Left colon (tissue), 2 donors: ENCODE measurements at places on chromosomes 2 and 18. TPM values are rescaled to one million over a fixed set of nuclear protein-coding genes. Genes with fewer than 3 reads are reported as not detected.

DNA sequence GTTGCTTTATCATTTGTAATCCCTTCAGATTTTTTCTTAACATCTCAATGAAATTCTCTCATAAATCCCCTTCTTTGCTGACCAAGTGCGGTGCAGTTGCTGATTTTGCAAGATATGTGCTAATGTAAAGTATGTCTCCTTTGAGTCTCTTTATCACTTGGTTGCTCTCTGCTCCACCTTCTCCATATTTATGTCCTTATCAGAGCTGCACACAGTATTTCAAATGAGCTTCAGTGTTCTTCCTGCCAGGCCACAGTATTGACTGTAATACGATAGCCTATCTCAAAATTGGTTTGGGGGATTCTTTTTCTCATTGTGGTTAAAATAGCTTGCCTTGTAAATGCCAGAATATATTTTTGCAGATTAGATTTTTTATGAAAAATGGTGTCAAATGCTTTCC lies 32.2 kb downstream of the MAIP1 start:
- no peak for DNase-seq

- DNase-seq: no peak
Observed at GRCh38 chr2:180478883-180479282, 471.8 kb upstream of the CWC22 start.

- DNase-seq: no peak
Observed at GRCh38 chr2:126784621-126785020, 114.1 kb upstream of the TEX51 start.

The ALPG gene
- total RNA-seq: 0.56 TPM

The MYO7B gene
- 244 TPM for total RNA-seq

The CHMP3 gene
- 173 TPM for total RNA-seq

GRCh38 chr2:127102521-127103242 lies 4.3 kb downstream of the BIN1 start:
- DNase-seq: no peak

The PAIP2B gene
- 6.3 TPM for total RNA-seq

GRCh38 chr2:113192459-113193100 lies 18.8 kb downstream of the PSD4 start:
- DNase-seq: no peak

DNA sequence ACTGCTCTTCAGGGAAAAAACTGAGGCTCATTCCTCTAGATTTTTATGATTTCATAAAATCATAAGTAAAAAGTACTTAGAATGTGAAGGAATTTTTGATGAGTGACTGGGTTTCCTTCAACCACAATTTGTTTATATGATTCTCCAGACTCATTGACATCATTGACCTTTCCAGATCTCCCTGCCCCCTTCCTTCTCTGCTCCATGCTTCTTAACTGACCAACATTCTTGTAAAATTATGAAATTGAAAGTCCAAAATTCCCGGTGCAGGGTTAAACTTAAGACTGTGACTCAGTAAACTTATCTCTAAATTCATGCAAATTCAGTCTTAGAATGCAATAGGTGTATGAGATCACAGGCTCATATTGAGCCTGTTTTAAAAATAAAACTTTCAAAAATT lies 648.9 kb downstream of the TDRD15 start:
- no peak for DNase-seq

DNA sequence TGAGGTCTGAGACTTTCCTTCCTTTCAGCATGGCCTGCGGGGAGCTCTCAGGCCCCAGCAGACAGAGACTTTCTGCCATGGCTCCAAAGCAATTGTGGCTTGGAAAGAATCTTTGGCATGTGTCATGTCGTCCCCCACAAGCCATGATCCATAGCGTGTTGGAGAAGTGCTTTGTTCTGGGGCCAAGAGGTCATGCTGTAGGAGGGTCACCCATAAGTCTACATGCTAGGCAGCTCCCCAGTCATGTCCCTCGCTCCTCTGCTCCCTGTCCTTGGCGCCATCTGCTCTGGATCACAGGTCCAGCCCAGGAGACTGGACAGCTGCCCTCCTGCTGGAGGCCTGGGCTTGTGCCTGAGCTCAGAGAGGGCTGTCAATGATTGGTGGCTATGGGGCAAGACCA lies 78.8 kb upstream of the LCLAT1 start:
- no peak for DNase-seq

The FOXI3 gene
- not detected for total RNA-seq

GRCh38 chr2:200736646-200737274 lies 75.0 kb upstream of the BZW1 start:
- no peak for DNase-seq

The OSBPL6 gene
- total RNA-seq: 1.8 TPM

DNA sequence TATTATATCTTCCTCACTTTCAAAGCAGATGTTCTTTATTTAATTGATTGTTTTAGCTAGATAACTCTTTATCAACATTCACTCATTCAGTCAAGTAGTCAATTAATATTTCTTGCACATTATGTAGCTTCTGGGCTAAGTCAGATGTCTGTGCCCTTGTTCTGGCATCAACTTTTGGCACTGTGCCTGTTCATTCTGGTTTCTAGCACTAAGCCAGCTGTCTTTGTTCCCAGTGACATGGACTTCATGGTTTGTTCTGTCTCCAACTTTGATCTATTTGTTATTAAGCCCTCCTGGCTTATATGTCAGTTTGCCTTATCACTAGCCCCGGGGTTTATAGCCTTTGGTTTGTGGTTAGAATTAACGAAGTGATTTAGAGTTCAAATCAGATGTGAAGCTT lies 247.9 kb upstream of the SYT4 start:
- no peak for DNase-seq

DNA sequence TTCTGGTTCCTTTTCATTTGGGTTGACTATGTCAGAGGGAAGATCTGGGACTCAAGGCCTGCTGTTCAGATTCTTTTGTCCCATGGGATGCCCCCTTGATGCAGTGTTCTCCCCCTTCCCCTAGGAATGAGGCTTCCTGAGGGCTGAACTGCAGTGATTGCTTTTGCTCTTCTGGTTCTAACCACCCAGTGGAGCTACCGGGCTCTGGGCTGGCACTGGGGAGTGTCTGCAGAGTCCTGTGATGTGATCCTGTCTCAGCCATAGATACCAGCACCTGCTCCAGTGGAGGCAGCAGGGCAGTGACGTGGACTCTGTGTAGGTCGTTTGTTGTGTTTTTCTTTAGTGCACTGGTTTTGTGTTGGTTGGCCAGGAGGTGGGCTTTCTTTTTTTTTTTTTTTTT lies 32.1 kb upstream of the RHOB start:
- DNase-seq: no peak

GRCh38 chr2:85243101-85244072 lies 84.4 kb downstream of the TGOLN2 start:
- no peak for DNase-seq

The BOLL gene
- total RNA-seq: not detected

DNA sequence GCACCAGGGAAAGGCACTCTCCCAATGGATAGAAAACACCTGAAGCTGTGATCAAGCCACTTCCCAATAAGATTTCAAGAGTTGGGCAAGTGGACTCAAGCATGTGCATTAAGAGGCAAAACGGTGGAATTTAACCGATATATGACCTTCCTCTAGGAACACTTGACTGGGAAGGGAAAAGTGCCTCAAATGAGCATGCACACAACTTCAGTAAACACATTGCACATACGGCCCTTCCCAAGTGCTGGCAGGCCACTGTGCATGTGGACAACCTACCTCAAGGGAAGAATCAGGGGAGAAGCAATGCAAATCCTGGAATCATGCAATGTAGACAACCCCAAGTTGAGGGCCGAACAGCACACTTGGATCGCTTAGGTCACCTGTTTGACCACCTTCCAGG lies 23.9 kb upstream of the SH3RF3 start:
- DNase-seq: no peak

DNA sequence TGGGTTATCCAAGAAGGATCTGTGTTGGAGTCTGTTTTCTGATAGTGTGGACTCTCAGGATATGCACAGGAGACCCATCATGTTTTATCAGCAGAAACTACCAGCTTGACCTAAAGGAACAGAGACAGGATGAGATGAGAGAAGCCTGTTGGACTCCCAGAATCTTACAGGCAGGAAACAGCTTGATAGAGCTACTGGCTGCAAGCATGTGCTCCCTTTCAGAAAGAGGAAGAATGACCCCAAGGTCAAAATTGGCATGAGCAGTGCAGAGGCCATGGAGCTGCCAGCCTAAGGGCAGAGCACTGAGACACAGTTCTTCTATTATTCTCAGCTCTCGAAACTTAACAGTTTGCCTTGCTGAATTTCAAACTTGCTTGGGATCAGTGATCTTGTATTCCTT lies 135.2 kb upstream of the NFATC1 start:
- DNase-seq: no peak

The PCARE gene
- not detected for total RNA-seq

DNA sequence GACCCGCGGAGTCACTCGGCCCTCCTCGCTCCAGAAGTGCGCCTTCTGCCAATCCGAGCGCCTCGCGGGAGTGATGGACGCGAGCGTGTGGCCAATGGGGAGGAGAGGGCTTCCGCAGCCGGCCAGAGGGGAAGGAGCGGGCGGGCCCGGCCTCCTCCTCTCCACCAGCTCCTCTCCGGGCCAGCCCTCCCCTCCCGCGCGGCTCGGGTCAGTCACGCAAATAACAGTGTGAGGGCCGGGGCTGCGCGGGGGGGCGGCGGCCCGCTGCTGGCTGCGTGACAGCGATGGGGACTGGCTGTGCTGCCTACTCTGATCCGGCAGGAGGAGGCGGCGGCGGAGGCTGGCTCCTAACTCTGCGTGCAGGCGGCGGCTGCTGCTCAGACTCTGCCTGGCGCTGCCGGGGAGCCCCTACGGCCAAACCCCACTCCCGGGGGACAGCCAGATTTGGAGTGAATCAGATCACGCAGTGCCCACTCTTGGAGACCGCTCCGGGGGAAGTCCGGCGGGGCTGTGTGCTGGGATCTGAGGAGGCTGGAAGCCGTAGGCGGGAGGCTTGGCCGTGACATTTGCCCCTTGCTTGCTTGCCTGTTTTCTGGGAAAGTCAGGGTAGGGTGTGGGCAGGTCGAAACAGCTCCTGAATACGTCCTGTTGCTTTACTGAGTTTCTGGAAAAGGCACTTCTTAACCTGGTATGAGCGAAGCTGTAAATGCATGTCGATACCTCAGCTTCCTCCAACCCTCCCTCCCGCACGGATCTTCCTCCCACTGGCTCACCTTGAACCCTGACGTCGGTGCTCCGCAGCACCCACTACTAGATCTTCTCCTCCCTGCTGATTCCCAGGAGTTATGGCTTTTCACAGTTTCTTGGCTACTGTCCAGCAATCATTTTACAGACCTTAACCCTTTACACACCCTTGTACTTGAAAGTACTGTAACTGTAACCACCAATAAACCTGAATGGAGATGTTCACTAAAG lies 97.9 kb upstream of the SERTAD2 start:
- peak; percentile 96 for DNase-seq

The NYAP2 gene
- total RNA-seq: not detected

DNA sequence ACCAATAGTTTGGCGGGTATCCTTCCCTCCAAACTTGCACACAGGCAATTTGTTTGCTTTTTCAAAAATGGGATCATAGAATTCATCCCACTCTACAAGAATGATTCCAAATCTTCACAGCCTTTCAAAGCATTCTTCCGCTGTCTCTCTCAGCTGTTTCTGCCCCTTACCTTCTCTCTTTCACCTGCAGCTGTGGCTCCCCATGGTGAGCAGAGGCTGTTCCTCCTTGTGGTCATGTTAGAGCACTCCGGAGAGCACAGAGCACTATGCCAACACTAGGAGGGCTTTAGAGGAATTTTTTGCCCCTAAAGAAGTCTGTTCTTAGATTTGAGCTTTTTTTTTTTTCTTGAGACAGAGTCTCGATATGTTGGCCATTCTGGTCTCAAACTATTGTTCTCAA lies 30.4 kb downstream of the MTHFD2 start:
- DNase-seq: no peak

DNA sequence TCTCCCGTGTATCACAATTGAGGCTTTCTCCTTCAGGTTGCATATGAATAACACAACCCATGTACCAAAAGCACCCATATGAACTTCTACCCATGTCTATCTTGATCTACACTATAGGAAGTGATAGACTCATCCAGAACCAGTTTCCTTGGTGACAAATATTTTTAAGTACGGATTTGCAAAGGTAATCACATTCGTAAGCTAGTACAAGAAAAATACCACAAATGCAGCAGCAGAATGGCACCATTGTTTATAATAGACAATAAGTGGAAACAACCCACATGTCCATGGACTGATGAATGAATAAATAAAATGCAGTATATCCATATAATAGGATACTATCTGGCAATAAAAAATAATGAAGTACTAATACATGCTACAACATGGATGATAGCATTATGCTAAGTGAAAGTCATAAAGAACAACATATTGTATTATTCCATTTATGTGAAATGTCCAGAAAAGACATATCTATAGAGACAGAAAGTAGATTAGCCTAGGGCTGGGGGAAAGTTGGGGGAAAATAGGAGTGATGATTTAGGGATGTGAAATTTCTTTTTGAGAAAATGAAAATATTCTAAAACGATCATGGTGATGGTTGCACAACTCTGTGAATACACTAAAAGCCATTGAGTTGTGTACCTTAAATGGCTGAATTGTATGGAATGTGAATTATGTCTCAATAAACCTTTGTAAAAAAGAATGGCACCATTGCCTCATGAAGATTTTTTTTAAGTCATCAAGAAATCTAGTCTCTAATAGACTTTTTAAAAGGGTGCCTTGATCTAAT lies 3.4 kb upstream of the CCDC88A start:
- DNase-seq: no peak

- DNase-seq: no peak
Observed at GRCh38 chr2:238945433-238946150, 97.7 kb downstream of the TWIST2 start.

DNA sequence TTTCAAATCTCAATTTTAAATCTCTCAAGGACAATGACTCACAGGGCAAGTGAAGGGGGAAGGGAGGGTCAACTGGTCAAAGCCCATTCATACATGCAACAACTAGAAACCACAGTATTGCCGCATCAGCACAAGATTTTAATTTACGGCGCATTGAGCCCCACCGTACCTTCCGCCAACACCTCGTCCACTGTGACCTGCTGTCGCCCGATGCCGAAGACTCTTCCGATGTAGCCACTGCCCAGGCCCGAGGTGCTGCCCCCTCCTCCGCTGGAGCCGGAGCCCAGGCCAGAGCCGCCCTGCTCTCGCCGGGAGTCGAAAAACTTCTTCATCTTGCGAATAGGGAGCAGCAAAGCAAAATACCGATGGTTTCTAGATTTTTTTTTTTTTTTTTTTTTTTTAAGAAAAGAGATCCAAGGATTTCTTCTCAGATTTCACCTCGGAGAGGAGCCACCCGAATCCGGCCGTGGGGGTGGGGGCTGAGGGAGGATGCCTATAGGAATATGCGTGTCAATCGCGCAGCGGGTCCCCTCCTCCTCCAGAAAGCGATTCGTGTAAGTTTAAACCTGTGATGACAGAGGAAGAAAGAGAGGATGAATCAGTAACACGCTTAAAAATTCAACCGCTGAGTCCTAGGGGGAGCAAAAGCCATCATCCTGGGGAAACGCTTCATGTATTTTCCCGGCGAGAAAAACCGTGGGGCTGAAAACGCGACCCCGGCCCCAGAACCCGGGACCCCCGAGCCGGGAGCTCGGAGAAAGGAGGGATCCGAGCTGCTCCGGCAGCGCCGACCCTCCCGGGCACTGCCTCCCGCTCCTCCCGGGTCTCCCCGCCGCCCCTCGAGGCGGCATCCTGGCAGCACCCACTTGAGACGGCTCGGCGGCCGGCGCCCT lies 584 bp downstream of the AAK1 start:
- DNase-seq: peak; percentile 50
